ENCODE measurements at places on chromosomes 11 and 22.

- no peak for DNase-seq
These were observed 39.5 kb downstream of the CTNND1 start for GRCh38 chr11:57801183-57801485.

GRCh38 chr22:47384977-47385376 is 622.5 kb downstream of the TBC1D22A start:
- no peak for DNase-seq

DNA sequence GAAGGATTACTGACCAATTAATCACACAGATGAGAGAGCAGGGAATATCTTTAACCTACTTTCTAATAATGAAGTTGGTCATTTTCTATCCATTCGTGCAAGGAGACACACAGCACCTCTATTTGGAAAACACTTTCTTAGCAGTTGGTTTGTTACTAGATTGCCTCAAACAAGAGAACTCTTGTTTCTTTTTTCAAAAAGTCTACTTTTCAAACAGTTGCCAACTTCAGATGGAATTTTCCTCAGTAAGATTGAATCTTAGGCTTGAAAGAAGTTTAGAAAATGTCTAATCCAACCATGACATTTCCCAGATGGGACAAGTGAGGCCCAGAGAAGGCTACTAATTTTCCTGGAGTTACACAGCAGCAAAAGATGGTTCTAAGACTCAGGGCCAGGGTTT is 42.4 kb upstream of the SMTN start:
- no peak for DNase-seq

DNA sequence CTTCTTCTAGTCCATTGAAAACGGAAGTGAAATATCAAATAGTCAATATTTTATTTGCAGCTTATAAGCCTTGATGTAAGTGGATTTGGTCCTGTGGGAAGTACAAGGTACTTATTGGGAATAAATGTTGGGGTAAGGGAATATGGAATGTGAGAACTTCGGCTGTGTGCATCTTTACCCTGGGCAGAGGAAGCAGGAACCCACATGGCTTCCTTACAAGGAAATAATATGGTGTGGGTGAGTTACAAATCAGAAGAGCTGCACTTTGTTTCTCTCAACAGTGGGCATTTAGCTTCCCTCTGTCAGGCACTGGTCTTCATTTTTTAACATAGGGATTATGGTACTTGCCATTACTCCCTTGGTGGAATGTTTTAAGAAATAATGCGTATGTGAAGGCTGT is 77.9 kb downstream of the SCN3B start:
- no peak for DNase-seq

DNA sequence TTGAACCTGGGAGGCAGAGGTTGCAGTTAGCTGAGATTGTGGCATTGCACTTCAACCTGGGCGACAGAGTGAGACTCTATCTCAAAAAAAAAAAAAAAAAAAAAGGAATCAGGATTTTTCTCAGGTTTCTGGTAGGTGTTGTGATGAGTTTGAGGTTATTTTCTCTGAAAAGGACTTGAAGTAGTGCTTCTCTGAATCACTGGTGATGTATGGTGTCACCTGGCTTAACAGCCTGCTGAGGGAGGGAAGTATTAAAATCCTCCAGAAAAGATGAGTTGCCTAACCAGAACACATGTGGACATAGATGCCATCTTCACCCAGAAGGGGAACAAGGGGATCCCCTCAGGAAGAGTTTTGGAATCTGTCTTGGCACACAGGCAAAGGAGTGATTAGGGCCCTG is 20.1 kb downstream of the SMARCB1 start:
- DNase-seq = no peak

DNA sequence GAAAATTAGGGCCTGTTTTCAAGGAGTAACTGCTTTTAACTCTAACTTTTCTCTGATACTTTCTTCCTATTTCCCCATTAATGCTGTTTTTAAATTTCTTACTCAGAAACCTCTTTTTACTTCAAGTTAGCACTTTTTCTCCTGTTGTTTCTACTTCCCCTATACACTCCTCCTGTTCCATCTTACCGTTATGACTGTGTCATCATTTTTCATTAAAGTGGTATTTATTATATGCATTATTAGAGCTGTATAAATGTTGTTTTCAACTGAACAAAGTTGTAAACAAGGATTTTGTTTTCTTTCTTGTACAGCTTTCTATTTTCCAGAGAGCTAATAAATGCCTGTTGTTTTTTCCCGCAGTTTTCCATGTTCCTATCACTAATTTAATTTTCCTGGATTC is 84.6 kb downstream of the EXT2 start:
- no peak for DNase-seq

DNA sequence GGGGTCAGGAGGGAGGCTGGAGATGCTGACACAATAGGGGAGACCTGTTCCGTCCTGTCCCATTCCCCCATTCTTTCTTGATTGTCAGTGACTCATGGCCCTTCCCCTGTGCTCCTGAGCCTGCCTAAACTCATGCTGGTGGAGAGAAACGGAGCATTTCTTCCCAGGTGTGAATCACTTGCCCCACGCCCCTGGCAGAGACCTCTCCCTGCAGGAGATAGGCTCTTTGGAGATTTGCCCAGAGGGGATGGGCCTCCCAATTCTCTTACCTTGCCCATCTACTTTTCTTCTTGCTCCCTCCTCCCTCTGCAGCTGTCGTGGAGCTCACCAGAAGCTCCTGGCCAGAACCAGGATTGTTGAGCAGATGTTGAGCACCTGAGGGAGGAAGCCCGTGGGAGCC is 121.9 kb upstream of the OR9Q1 start:
- no peak for DNase-seq

DNA sequence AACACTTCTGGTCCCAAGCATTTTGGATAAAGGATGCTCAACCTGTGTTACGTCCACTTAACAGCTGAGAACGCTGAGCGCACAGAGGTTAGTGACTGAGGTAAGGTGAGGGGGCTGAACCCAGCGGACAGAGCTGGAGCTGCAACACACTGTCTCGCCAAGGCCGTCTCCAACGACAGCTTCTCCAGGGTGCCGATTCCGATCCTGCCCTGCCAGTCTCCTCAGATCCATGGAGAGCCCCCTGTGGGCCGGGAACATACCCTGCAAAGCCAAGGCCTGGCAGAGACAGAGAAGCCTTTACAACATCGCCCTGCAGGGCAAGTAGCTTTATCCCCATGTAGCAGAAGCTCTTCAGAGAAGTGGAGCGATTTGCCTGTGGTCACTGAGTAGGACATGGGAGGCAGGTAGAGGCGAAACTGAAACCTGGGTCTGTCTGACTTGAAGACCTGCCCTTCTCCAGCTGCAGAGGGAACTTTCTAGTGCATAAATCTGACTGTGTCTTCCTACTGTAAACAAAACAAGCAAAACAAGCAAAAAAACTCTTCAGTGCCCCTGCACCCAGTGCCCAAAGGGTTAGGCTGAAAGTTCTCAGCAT is 72.8 kb downstream of the SCUBE1 start:
- no peak for DNase-seq

DNA sequence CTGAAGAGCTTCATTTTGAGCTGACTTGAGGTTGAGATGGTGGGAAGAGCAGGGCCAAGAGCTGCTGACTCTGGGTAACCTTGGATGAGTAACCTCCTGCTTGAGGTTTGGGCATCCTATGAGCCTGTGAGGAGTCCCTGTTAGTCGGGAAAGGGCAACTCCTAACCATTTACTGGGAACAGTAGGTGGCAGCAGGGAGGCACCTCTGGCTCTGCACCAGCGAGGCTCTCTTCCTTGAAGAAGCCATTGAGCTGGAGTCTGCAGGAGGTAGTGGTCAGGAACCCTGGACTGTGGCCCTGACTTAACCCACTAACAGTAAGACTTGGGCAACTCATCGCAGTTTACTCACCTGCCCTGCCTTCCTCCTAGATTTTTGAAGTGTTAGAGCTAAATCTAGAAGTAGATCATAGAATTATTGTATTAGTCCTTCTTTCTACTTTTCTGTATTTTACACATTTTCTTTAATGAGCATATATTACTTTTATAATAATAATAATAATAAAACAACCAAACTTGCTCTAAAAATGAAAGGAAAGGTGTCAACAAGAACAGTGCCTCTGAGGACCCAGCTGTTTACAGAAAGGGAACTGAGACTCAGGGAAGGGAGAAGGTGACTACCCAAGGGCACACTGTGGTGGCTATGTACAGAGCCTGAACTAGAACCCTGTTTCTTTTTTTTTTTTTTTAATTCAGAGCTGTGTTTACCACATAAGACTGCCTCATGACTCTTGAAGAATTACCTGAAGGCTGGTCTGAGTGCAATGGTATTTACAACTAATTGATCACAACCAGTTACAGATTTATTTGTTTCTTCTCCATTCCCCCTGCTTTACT is 47.5 kb downstream of the MEI1 start:
- no peak for DNase-seq

- no peak for DNase-seq
These were observed 3.1 kb downstream of the CPT1A start for GRCh38 chr11:68838572-68838964.

GRCh38 chr22:46780453-46780852 is 18.0 kb downstream of the TBC1D22A start:
- DNase-seq = no peak

DNA sequence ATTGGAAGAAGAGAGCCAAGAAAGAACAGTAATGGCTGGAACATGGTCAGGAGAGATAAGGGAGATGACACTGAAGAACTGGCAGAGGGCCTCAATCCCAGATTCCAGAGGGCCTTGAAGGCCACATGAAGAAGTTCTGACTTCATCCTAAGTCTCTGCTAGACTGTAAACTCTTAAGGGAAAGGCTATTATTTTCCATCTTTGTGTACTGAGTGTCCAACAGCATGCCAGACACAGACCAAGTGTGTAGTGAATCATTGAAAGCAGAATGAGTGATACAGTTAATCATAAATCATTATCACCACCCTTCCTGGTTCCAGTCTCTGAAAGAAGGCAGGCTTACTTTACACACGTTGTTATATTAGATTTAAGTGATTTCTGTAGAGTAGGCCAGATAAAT is 185.3 kb upstream of the C11orf87 start:
- no peak for DNase-seq

GRCh38 chr22:19806213-19807160 is 45.9 kb downstream of the TBX1 start:
- DNase-seq = no peak

GRCh38 chr11:116519499-116519898 is 253.3 kb downstream of the BUD13 start:
- no peak for DNase-seq

DNA sequence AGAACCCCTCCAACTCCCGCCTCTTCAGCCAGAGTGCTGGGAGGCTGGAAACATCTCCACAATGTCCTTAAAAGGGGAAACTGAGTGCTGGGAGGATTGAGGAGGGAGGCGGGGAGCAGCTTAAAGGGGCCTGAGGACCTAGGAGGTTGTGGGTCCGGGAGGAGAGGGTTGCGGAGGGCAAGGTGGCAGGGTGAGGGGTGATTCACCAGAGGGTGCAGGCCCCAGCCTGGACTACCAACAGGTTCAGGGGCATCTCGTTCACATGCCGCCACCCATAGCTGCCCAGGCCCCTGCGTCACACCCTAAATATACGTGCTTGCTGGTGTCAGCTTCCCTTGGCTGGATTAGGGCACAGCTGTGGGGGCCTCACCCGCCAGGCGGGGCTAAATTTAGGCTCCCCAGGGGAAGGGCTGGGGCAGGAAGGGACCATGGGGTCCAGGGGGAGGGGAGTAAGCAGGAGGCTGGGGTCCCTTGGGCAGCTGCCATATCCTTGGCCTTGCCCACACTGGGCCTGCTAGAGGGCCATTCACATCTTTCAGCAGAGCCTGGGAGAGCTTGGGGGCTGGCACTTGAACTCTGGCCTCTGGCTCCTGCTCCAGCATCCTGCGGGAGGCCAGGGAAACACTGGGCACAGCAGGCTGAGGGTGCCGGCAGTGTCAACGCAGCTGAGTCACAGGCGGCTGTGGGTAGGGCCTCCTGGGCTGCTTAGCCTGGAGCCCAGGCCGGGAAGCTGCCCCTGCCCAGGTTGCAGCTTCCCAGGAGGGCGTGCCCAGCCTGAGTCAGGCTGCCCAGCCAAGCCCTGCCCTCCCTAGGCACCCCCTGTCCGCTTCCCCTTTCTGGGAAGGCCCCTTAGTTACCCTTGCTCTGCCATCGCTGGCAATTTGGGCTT is 1.3 kb downstream of the EHBP1L1 start:
- DNase-seq = no peak

GRCh38 chr11:73652046-73652730 is 5.8 kb downstream of the PLEKHB1 start:
- no peak for DNase-seq
